ENCODE measurements at places on chromosomes 7 and 10.

- H3K27ac ChIP-seq, result no peak overlapping the region
- no peaks in the 10 kb centered on the region for H3K4me1 ChIP-seq
- DNase-seq, result no peak
- H3K4me3 ChIP-seq, result no peak overlapping the region
- H3K27me3 ChIP-seq, result no peaks in the 10 kb centered on the region
Observed at GRCh38 chr7:40881405-40881926, 746.7 kb downstream of the SUGCT start.

DNA sequence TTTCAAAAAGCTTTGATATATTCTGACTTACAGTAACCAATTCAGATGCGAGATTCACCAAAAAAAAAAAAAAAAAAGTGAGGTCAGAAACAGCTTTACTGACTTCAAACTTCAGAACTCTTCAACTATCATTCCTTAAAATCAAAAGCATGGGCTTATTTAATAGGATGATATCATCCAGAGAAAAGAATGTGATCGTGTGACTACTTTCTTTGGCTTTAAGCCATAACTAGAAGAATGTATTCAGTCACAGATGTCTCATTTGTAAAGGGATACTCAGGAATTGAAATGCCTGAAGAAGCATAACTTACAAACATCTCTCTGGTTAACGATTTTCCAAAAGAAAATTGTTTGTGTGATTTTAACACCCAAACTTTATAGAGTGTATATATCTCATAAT lies 11.5 kb downstream of the TPK1 start:
- no peak overlapping the region for H3K4me3 ChIP-seq
- no peak for DNase-seq
- H3K27me3 ChIP-seq, result no peaks in the 10 kb centered on the region
- H3K27ac ChIP-seq, result no peak overlapping the region

DNA sequence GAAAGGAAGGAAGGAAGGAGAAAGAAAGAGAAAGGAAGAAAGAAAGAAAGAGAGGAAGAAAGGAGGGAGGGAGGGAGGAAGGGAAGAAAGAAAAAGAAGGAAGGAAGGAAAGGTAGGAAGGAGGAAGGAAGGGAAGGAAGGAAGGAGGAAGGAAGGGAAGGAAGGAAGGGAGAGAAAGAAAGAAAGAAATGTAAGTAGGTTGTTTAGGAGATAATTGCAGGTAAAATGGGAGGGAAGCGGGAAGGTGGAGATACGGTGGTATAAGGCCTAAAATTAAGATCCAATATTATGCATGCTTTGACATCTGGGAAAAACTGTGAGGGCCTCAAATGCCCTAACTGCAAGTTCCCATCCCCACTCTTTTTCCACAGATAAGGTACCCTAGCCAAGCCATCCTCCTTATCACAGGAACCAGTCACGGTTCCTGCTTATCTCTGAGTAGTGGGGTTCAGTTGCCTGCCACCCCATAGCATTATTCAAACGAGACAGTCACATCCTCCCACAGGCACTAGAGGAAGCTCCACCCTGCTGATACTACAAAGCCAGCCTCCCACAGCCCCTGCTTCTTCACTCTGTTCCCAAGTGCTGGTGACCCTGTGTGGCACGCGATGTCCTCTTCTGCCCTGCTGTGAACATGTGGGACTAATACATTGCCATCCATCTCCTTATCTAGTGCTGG lies 28.7 kb downstream of the ST8SIA6 start:
- H3K36me3 ChIP-seq, result no peaks in the 10 kb centered on the region
- H3K27me3 ChIP-seq, result no peaks in the 10 kb centered on the region
- no peak for DNase-seq
- H3K4me1 ChIP-seq, result peaks cover 9% of the 10 kb centered on the region
- no peak overlapping the region for H3K4me3 ChIP-seq

DNA sequence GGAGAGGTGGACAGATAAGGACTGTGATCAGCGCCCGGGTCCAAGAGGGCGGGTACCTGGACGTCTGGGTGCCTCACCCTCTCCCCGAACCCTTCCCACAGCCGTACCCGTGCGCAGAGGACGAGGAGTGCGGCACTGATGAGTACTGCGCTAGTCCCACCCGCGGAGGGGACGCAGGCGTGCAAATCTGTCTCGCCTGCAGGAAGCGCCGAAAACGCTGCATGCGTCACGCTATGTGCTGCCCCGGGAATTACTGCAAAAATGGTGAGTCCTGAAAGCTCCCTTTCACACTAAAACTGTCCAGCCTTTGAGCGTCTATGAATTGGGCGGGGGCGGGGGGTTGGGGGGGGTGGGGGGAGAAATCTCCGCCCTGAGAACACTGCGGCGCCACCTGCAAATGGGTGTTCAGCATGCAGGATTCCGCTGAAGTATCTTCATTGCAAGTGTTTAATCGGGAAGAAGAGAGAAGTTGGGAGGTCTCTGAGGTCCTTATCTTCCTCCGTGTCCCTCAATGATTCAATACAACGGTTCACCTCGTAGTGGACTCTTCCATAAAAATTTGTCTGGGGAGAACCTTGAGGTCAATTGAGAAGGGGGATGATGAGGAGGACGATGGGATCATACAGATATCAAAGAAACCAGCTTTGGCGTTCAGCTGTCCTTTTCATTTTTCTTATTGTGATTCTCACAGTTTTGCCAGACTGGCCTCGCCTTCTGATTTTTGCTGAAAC lies 906 bp downstream of the DKK1 start:
- peaks cover 8% of the 10 kb centered on the region for H3K4me1 ChIP-seq
- H3K27me3 ChIP-seq, result peaks cover 81% of the 10 kb centered on the region
- peak overlapping the region; percentile 65 for H3K4me3 ChIP-seq
- no peaks in the 10 kb centered on the region for H3K36me3 ChIP-seq
- peak; percentile 17 for DNase-seq

- H3K27ac ChIP-seq, result no peak overlapping the region
- H3K4me1 ChIP-seq, result no peaks in the 10 kb centered on the region
- DNase-seq, result no peak
Observed at GRCh38 chr10:71088054-71088453, 124.3 kb upstream of the UNC5B start.

- H3K4me1 ChIP-seq, result no peaks in the 10 kb centered on the region
- no peaks in the 10 kb centered on the region for H3K27me3 ChIP-seq
- H3K27ac ChIP-seq, result no peak overlapping the region
- no peaks in the 10 kb centered on the region for H3K36me3 ChIP-seq
- no peak overlapping the region for H3K4me3 ChIP-seq
- no peak for DNase-seq
Observed at GRCh38 chr10:3640816-3641215, 144.2 kb downstream of the KLF6 start.

DNA sequence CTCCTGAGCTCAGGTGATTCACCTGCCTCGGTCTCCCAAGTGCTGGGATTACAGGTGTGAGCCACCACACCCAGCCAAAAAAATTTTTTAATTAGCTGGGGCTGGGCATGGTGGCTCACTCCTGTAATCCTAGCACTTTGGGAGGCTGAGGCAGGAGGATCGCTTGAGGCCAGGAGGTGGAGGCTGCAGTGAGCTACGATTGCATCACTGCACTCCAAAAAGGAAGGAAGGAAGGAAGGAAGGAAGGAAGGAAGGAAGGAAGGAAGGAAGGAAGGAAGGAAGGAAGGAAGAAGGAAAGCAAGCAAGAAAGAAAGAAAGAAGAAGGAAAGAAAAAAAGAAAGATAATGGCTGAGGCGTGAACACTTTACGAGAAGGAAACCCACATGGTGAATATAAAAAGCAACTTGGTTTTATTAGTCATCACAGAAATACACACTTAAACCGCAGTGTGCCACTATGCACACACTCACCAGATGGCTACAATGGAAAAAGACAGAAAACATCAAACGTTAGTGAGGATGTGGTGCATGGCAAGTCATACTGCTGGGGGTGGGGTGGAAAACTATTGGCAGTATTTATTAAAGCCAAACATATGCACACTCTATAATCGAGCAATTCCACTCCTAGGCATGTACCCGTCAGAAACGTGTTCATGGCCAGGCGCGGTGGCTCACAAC lies 4.4 kb upstream of the CCL26 start:
- H3K27ac ChIP-seq, result no peak overlapping the region
- H3K4me1 ChIP-seq, result peaks cover 11% of the 10 kb centered on the region
- no peaks in the 10 kb centered on the region for H3K36me3 ChIP-seq
- no peak for DNase-seq

DNA sequence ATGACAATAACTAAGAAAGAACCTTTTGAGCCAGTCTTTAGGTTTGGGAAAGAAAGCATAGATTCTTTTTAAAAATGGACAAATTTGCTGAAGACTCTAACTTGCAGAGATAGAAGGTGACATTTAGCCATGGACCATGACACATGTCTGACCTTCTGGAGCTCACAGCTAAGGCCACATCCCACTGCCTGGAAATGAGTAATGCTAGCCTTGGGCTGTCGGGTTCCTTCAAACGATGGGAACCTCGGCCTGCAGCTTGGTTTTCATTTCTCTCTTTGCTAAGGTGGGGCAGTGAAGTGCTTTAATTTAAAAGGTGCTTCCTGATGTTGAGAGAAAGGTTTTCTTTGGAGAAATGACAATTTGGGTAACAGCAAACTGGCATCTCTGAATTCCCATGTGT lies 223.2 kb downstream of the FANK1 start:
- peaks cover 40% of the 10 kb centered on the region for H3K4me1 ChIP-seq
- H3K27me3 ChIP-seq, result peaks cover 9% of the 10 kb centered on the region
- H3K4me3 ChIP-seq, result no peak overlapping the region
- no peak for DNase-seq

GRCh38 chr7:23622506-23622925 lies 25.3 kb downstream of the CCDC126 start:
- H3K27me3 ChIP-seq, result no peaks in the 10 kb centered on the region
- H3K4me1 ChIP-seq, result no peaks in the 10 kb centered on the region
- H3K4me3 ChIP-seq, result no peak overlapping the region
- no peak for DNase-seq
- H3K36me3 ChIP-seq, result no peaks in the 10 kb centered on the region
- H3K27ac ChIP-seq, result no peak overlapping the region

- no peaks in the 10 kb centered on the region for H3K4me1 ChIP-seq
- no peaks in the 10 kb centered on the region for H3K27me3 ChIP-seq
- no peak overlapping the region for H3K27ac ChIP-seq
- DNase-seq, result no peak
- no peak overlapping the region for H3K4me3 ChIP-seq
Observed at GRCh38 chr10:133045556-133046389, 42.0 kb upstream of the ADGRA1 start.

Measured in GM23338 (cell line).